ENCODE measurements at places on chromosomes 7 and 10.

GRCh38 chr10:121032460-121032859, 181.3 kb downstream of the WDR11 start:
- no peak for DNase-seq

- DNase-seq: no peak
These were observed 205.3 kb downstream of the CHRM2 start for GRCh38 chr7:137073571-137074325.

DNA sequence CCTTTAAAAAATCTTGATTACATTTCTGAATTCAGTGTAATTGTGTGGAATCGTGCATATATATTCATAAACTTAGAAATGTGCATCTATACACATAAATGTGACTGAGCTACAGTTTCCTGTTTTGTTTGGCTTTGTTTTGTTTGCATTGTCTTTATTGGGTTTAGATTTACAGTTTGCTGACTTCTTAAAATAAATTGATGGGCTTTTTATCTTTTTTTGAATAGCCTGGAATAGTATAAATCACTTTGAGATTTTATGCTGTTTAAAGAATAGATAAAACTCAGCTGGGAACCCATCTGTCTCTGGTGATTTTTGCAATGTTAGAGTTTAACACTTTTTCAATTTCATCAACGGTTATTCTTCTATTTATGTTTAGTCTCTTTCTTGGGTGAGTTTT, 21.2 kb upstream of the BRAF start:
- DNase-seq: no peak

DNA sequence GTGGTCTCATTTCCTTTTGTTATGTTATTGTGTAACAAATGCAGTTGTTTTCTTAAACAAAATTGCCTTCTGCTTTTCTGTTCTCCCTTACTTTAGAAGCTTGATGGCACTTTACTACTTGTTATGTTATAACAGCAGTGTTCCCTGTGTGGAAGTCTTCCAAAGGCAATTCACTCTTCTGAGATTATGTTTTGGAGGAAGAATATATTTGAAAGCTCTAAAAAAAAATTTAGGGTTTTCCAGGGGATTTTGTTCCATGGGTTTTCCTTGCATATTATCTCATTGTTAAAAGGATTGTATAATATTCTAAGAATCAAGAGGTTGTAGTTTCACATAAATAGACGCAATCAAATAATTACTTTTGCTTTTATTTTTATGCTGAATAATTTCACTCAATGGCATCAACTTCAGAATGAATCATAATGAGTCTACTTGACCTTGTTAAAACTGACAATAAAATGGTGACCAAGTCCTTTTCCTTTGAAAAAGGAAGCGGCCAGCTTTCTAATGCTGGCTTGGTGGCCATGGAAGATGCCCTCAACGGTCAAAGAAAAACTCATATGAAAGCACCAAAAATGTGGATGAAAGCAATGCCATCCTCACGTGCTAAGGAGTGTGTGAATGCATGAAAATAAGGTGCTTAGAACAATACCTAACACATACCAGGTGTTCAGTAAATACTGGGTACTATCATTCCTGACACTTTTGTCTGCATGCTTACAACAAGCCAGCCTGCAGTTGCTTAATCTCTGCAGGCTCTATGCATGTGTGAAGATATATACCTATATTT, 92.4 kb upstream of the KLF6 start:
- no peak for DNase-seq

- DNase-seq: peak; percentile 49
These were observed 20.4 kb downstream of the GRID2IP start for GRCh38 chr7:6530626-6531491.

GRCh38 chr7:135362871-135363270, 129.2 kb downstream of the STRA8 start:
- DNase-seq: no peak

GRCh38 chr10:44341886-44342285, 43.0 kb downstream of the CXCL12 start:
- DNase-seq: no peak

DNA sequence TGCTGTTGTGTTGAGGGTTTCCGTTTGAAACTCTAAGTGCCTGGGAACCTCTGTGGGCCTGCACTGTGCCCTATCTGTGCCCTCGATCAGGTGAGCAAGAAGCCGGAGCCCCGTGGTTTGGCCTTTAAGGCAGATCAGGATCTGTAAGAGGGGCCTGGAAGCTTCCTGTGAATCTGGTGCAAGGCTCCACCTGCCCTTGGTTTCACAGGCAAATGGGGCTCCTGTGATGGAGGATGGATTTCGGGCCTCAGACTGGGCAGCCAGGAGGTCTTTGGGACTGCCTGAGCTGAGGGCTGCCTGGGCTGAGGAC, 21.6 kb downstream of the SCART1 start:
- DNase-seq: no peak

DNA sequence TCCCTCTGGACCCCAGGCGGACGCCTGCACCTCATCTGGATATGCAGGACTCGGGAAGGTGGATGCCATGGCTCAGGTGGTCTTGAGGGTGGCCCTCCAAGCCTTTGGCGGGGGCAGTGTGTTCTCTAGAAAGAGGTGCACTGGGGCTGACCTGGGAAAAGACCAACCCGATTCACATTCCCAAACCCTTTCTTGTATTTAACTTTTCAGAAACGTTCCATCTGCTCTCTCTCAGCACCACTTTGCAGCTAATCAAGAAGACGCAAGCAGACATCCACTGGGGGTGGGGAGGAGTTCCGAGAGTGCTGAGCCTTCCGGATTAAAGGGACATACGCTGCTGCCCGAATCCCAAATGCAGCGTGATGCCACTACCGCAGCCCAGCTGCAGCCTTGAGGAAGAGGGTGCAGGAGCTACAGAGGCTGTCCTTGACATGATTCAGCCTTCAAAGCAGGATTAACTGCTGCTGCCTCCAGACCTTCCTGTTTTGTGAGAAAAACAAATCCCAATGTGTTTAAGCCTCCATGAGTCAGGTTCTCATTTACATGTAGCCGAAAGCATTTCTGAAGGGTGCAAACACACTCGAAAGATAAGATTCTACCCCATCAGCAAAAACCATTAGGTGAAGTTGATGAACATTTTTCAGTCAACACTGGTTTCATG, 39.9 kb downstream of the RBM17 start:
- DNase-seq: no peak

DNA sequence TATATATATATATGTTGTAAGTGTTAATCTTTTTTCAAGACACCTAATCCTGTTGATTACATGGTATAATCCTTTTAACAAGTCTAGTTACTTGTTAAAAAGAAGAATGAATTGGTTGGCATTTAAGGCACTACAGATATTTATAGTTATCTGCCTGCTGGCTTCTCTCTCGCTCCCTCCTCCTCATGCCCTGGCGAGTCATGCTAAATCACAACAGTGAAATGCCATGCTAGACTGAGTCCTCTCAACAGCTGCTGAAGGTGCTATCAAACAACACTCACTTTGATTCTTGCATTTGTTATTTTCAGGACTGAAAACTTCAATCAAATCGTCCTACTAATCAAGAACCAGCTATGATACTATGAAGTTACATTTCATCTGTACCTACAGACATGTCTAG, 15.4 kb downstream of the NRAP start:
- no peak for DNase-seq

DNA sequence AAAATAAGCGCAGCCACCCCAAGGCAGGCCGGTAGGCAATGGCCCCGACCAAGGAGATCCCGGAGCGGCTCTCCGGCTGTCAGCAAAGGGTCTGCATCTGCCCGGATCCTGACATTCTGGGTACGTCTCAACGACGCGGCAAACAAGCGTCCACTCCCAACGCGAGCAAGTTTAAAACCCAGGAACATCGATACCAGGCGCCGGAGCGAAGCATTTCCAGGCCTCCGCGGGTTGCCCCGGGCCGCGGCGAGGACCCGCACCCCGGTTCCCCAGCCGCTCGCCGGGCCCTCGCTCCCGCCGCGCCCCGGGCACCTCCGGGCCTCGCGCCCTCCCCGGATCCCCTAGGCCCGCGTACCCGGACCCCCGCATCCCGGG, 453 bp downstream of the URGCP start:
- peak; percentile 17 for DNase-seq

DNA sequence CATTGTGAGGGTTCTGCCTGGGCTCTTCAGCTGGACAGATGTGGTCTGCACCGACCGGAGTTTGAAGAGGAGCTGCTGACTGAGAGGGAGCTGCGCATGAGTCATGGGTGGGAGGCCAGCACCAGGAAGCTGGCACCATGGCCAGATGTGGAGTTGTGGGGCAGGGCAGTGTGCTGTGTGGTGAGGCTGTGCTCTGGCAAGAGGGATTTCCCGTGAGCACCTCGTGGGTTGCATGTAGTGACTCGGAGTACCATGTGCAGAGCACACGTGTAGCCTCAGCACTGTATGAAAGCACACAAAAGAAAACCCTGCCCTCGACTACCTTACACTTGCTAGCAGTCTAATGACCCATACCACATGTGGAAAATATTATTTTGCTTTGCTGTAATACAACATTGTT, 103.4 kb downstream of the WNT2 start:
- DNase-seq: no peak

- DNase-seq: no peak
These were observed 46.2 kb downstream of the FAM53B start for GRCh38 chr10:124697837-124698544.

DNA sequence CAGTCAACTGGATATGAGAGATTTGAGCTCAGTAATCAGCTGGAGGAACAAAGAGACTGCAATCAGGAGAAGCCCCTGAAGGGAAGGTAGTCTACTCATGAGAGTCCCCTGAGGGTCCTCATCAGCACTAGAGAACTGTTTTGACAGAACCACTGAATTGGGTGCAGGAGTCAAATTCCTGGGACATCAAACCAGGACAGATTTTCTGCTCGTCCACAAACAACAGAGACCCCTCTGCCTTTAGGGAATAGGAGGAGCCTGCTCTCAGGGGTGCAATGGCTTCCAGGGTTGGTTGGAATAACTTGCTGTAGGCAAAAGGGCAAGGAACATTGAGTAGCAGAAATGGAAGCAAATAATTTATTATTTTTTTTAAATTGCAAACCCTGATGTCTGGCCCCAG, 21.9 kb upstream of the NEUROD6 start:
- DNase-seq: no peak

- DNase-seq: no peak
These were observed 4.9 kb upstream of the TCAF1 start for GRCh38 chr7:143906895-143907294.

- DNase-seq: no peak
These were observed 139.6 kb downstream of the MLLT10 start for GRCh38 chr10:21673668-21674067.

DNA sequence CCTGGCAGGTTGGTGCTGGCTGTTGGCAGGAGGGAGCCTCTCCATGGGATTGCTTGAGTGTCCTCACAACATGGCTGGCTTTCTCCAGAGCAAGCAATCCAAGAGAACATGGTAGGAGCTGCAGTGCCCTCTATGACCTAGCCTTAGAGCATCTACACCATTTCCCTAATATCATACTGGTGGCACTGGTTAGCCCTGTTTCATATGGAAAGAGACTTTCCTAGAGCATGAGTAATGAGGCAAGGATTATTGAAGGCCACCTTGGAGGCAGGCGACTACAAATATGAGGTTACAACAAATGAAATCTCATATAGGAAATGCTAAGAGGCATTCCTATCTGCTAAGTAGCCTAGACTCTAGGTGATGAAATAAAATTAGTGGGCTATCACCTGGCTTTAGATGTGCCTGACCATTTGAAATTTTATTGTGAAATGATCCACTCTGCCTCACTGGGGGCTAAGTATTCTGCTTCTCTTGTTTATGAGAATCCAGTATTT, 153.6 kb downstream of the RGS10 start:
- DNase-seq: no peak

GRCh38 chr7:131858611-131859010, 302.2 kb upstream of the PODXL start:
- DNase-seq: no peak

GRCh38 chr7:83695128-83695960, 46.4 kb upstream of the SEMA3E start:
- no peak for DNase-seq

- no peak for DNase-seq
These were observed 6.5 kb downstream of the FZD8 start for GRCh38 chr10:35635576-35635975.

DNA sequence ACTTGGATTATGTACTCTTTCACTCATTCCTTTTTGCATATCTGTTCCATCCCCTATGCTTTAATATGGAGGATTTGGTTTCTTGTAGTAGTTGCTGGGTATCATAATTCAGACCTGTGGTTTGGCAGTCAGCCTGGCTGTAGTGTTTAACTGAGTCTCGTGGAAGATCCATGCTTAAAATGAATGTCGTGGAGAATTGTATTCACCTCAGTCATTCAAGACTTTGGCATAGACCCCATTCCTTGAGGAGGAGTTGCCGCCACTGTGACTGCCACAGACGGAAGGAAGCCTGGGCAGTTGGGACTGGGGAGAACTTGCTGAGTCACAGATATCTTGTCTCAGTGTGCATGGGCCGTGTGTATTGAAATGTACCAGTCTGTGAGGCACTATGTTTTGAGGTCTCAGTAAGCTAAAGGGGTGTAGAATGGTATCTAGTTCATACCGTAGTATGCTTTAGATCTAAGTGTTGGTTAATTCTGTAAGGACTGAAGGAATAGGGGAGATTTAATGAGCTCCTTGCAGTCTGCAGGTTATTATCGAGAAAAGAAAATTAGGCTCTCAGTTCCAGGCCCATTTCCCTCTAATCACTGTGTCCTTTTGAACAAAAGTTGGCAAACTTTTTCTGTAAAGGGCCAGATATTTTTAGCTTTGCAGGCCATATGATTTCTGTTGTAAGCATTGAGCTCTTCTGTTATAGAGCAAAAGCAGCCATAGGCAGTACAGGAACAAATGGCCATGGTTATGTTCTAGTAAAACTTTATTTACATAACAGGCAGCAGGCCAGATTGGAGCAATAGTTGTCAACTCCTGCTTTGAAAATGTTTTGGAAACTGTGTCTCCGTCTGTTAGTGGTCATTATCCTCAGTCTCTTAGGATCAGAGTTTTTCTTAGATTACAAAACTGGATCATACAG, 76.8 kb downstream of the TPST1 start:
- no peak for DNase-seq

DNA sequence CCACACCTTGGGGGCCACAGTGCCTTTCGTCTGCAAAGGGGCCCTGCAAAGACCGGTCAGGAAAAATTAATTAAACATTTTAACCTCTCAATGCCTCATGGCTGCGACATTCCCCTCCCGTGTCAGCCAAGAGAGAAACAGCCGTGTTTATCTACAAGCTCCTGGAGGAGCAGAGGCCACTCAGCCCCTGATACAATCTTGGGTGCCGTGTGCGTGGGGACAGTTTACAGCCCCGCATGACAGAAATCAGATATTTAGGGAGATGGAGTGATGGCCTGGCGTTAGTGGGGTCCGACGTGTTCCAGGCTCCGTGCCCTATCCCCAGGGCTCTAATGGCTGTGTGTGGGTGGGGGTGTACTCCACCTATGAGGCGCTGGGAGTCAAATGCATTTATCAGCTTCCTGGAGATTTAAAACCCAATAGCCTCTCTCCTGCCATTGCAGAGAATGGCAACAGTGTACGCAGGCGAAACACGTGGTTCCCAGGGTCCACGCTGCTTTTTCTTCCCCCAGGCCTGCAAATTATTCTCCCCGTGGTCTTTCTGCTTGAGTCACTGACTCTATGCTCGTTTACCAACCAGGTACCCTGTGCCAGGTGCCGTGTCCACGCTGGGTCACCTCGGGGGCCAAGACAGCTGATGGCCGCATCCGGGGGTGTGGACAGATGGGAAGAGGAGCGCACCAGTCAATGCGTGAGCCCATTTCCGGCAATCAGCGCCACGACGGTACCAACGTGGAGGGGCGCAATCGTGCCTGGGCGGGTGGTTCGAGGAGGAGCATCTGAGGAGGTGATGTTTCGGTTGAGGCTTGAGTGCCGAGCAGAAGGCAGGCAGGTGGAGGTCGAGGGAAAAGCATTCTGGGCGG, 26.6 kb upstream of the PSMG3 start:
- DNase-seq: no peak

GRCh38 chr7:149330914-149331567, 69.0 kb downstream of the ZNF783 start:
- no peak for DNase-seq
